ENCODE measurements at places on chromosomes 4 and X. TPM values are rescaled to one million over a fixed set of nuclear protein-coding genes. Genes with fewer than 3 reads are reported as not detected.

- no peak for DNase-seq
Measured at GRCh38 chrX:75115707-75116413, 40.2 kb downstream of the ABCB7 start.

Gene XAGE2
- total RNA-seq: not detected

DNA sequence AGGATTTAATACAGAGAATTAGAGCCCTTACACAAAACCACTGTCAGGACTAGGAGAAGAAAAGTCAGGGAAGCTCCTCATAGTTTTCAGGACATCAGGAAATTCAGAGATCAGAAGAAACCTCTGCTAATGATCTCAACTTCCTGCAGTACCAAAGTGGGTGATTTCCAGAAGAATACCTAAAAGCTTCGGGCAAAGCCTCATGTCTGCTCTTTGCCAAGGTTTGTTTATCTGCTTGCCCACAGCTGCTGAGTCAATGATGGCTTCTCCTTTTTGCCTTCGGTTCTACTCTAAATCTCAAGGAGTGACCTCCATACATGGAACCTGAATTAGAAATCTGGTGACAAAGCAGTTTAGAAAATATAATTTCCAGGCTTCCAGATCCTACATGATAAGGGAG, 68.4 kb downstream of the USP38 start:
- DNase-seq: no peak

Gene BEND2
- total RNA-seq: not detected

DNA sequence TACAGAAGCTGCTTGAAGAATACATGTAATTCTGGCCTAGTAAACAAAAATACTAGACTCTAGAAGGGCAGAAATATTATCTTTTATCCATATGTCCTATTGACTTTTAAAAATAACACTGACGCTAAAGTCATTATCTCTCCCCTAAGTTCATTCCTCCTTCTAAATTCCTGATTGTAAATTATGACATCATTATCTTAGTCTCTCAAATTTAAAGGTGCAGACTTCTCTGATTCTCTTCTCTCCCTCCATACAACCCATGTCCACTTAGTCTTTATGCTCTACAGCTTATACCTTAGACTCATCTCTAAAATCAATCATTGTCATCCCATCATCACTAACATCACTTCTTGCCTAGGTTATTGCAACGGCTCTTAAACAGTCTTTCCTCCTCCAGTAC, 327.9 kb upstream of the GRIA3 start:
- no peak for DNase-seq

GRCh38 chr4:102809190-102809589, 18.2 kb downstream of the UBE2D3 start:
- no peak for DNase-seq

DNA sequence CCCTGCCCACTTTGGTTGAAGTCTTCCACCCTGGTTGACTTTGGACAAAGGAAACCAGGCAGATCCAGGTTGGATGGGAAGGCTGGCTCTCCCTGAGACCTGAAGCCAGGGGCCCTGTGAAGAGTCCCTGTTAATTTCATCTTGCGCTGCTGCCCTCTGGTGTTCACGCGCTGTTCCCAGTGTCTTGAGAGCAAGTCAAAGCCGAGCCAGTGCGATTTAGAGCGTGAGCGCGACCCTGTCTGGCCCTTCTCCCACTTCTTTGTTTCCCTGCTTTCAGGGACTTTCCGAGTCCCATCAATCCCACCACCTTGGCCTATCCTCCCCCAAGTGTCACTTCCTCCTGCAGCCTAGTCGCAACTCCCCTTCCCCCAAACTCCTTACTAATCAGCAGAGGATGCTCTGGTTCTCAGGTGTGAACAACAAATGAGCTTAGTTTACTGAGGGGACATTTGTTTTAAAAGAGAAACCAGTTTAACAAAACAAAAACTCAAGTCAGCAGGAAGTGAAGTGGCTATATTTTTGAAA, 25.8 kb upstream of the CHRNA9 start:
- DNase-seq: peak; percentile 82

Gene FAM184B
- total RNA-seq: 0.02 TPM

Gene SFRP2
- not detected for total RNA-seq

DNA sequence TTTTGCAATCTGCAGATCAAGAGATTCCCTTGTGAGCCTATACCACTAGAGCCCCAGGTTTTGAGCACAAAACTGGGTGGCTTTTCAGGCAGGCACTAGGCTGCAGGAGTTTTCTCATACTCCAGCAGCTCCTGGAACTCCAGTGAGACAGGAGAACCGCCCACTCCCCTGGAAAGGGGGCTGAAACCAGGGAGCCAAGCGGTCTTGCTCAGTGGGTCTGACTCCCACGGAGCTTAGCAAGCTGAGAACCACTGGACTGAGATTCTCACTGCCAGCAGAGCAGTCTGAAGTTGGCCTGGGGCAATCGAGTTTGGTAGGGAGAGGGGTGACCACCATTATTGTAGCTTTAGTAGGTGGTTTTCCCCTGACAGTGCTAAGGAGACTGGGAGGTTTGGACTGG, 313.8 kb upstream of the TEX13C start:
- no peak for DNase-seq

DNA sequence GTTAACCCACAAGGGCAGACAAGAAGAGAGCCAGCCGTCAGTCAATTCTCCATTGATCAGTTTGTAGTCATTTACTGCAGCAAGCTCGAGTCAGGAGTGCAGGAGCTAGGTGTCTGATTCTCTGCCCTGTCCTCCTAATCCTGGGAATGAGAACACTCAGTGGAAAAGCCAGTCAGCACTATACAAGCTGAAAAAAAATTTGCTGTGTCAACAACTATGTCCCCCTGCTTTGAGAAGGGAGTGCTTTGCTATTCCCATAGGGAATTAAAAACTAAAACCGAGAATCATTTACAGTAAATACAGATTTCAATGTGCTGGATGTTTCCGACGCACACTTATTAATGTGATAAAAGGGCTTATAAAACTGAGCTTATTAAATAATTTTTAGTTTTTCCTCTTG, 84.2 kb downstream of the GRIA2 start:
- DNase-seq: no peak

Gene CCDC149
- 0.91 TPM for total RNA-seq
